Aorta (tissue), 5 donors: ENCODE measurements at places on chromosomes 7 and 10. TPM values are rescaled to one million over a fixed set of nuclear protein-coding genes. Genes with fewer than 3 reads are reported as not detected.
A peak's percentile ranks its signal among the peaks of the same experiment; 100 is the strongest.

The NXPH1 gene
- total RNA-seq = not detected

The PIK3AP1 gene
- total RNA-seq = 23.4 TPM

The RSPH10B2 gene
- total RNA-seq = 0.39 TPM

The PRKCQ gene
- total RNA-seq = 0.45 TPM

The TEX47 gene
- not detected for total RNA-seq

The ADCY1 gene
- total RNA-seq = 5.8 TPM

The BICC1 gene
- total RNA-seq = 46.8 TPM

The FGFBP3 gene
- 1.7 TPM for total RNA-seq

The GSTO2 gene
- 1.7 TPM for total RNA-seq

The ABCC2 gene
- total RNA-seq = 4.5 TPM

GRCh38 chr7:80548840-80549530, 37.1 kb upstream of the GNAT3 start:
- no peaks in the 10 kb centered on the region for H3K27me3 ChIP-seq
- no peak overlapping the region for H3K27ac ChIP-seq
- no peaks in the 10 kb centered on the region for H3K36me3 ChIP-seq
- no peak for DNase-seq

GRCh38 chr10:122329416-122329815, 45.1 kb upstream of the PLEKHA1 start:
- no peak overlapping the region for H3K27ac ChIP-seq
- H3K36me3 ChIP-seq = no peaks in the 10 kb centered on the region
- no peak for DNase-seq
- no peaks in the 10 kb centered on the region for H3K4me1 ChIP-seq
- H3K27me3 ChIP-seq = no peaks in the 10 kb centered on the region

- H3K36me3 ChIP-seq = no peaks in the 10 kb centered on the region
- peak; percentile 77 for DNase-seq
- peak overlapping the region; percentile 89 for H3K4me3 ChIP-seq
These were observed 630 bp downstream of the RSBN1L start for GRCh38 chr7:77696643-77697534.

- H3K27me3 ChIP-seq = no peaks in the 10 kb centered on the region
- no peaks in the 10 kb centered on the region for H3K4me1 ChIP-seq
- no peaks in the 10 kb centered on the region for H3K36me3 ChIP-seq
- no peak overlapping the region for H3K27ac ChIP-seq
- peak; percentile 51 for DNase-seq
- no peak overlapping the region for H3K4me3 ChIP-seq
These were observed 102.6 kb downstream of the DLG5 start for GRCh38 chr10:77823811-77824542.

DNA sequence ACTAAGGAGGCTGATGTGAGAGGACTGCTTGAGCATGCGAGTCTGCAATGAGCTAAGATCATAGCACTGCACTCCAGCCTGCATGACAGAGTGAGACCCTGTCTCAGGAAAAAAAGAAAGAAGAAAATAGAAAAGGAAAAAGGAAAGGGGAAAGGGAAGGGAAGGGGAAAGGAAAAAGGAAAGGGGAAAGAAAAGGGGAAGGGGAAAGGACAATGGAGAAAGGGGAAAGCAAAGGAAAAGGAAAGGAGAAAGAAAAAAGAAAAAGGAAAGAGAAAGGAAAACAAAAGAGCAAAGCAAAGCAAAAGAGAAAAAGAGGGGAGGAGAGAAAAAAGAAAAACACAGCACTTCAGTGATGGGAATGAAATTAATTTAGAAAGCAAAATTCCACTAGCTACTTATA, 179.3 kb downstream of the SRPK2 start:
- no peaks in the 10 kb centered on the region for H3K36me3 ChIP-seq
- no peak overlapping the region for H3K27ac ChIP-seq
- H3K4me3 ChIP-seq = no peak overlapping the region
- DNase-seq = no peak
- H3K27me3 ChIP-seq = no peaks in the 10 kb centered on the region

GRCh38 chr10:123139521-123140163, 3.9 kb downstream of the HMX3 start:
- no peaks in the 10 kb centered on the region for H3K36me3 ChIP-seq
- no peak overlapping the region for H3K4me3 ChIP-seq
- H3K27ac ChIP-seq = no peak overlapping the region
- H3K4me1 ChIP-seq = no peaks in the 10 kb centered on the region
- peaks cover 4% of the 10 kb centered on the region for H3K27me3 ChIP-seq

DNA sequence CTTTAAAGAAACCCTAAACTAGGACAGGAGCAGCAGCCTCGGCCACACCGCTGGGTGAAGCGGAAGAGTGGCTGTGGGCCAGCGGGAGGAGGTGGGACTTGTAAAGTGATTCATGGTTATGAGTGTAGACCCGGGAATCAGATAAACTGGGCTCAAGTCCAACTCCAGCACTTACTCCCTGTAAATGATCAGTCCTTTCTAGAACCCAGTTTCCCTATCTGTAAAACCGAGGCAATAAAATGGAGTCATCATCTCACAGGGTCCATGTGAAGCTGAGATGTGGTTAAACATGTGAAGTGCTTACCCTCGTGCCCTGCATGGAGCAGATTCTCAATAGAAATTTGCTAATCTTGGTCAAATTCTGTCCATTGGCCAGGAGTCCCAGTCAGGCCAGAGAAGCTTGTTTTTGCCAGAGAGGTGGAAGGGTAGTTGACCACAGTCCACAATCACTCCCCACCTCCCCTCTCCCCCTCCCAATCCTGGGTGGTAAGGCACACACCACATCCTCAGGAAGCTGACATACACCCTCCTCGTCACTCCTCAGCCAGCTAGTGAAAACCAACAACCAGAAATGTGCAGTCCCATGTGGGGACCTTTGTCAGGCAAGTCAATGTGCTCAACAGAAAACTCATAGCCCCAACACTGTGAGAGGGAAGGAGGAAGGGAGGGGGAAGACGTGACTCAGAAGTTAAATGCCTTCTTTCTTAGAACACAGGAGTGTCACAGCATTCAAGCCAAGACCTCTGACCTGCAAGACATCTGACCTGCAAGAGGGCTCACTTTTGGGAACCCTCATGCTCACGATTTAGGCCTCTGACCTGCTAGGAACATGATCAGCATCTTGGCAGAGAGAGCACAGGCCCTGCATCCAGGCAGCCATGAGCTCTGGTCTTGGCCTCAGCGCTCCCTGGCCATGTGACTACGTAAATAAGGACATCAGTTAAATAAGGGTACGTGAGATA, 145.1 kb downstream of the PLXNA4 start:
- no peaks in the 10 kb centered on the region for H3K36me3 ChIP-seq
- no peak overlapping the region for H3K4me3 ChIP-seq
- peak; percentile 90 for DNase-seq
- peaks cover 10% of the 10 kb centered on the region for H3K4me1 ChIP-seq
- H3K27ac ChIP-seq = peak overlapping the region; percentile 12

DNA sequence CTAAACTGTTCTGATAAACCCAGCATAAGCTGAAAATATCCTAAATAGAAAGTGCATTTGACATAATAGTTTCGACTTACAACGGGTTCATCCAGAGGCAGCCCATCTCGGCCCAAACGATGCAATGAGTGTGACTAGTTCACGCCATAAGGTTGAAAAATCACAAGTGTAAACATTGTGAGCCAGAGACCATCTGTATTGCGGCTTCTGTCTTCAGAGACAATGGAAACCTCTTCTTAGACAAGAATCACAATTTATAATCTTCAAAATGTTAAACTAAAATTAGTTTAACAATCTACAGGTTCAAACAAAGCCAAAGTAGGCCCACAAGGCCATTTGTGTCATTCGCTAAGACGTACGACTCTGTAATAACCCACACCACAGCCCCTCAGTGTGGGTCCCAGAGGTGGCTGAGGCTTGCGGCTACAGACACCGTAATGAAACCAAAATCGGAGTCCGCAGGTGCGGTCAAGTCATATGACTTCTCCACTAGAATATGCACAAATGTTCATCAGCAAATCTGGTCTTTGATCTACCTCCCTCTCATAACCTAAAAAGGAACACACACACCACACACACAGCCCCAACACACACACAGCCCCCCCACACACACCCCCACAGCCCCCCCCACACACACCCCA, 81.8 kb downstream of the DIP2C start:
- H3K27me3 ChIP-seq = no peaks in the 10 kb centered on the region
- DNase-seq = peak; percentile 13
- no peak overlapping the region for H3K4me3 ChIP-seq
- H3K27ac ChIP-seq = no peak overlapping the region
- H3K4me1 ChIP-seq = no peaks in the 10 kb centered on the region

- H3K4me3 ChIP-seq = no peak overlapping the region
- no peaks in the 10 kb centered on the region for H3K27me3 ChIP-seq
- H3K36me3 ChIP-seq = no peaks in the 10 kb centered on the region
These were observed 3.7 kb upstream of the SPACDR start for GRCh38 chr7:100467638-100468373.

DNA sequence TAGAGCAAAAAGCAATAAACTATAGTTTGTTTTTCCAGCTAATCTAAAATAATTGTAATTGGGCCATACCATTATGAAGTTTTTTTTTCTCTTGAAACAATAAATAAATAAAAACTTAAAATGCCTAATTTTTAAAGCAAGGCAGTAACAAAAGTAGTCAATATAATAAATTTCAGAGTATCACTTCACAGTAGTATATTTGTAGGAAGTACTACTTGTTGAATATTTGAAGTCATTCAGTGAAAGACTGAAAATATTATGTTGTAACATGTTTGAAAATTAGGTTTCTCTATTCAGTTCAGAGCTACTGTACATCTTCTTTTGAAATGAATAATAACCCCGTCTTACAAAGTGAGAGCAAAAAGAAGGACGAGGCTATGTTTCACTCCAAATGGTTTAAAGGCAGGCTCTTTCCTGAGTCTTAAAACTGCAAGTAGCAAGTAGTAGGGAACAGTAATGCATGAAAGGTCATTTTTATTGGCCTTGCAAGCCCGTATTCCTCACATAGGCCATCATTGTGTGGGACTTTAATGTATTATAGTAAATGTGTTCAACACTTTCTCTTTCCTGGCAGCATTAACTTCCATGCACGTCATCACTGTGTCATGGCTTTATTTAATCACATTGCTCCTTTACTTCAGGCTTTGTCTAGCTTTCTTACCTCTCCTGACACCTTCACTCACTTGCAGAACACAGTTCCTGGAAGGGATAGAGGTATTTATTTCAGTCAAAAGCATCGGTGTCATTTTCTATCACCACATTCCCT, 141.4 kb downstream of the VTI1A start:
- H3K4me3 ChIP-seq = no peak overlapping the region
- no peak for DNase-seq
- H3K4me1 ChIP-seq = peaks cover 6% of the 10 kb centered on the region
- H3K36me3 ChIP-seq = no peaks in the 10 kb centered on the region
- no peak overlapping the region for H3K27ac ChIP-seq

DNA sequence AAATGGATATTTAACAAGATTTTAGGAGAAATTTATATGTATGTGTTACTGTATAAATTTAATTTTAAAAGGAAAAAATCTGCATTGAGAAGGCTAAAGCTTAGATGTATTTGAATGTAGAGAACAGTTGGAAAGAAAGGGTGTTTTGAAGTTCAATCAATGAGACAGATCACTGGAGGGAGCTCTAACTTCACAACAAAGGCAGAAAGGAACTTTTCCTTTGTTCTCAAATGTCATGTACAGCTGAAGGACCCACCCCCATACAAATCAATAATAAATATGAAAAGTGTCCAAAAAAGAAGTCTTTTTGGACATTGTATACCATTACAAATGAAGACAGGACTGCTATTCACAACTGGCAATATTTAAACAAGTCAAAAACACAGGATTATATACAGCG, 403.4 kb downstream of the DNAJB9 start:
- no peaks in the 10 kb centered on the region for H3K4me1 ChIP-seq
- no peaks in the 10 kb centered on the region for H3K36me3 ChIP-seq
- no peak overlapping the region for H3K27ac ChIP-seq
- DNase-seq = no peak

DNA sequence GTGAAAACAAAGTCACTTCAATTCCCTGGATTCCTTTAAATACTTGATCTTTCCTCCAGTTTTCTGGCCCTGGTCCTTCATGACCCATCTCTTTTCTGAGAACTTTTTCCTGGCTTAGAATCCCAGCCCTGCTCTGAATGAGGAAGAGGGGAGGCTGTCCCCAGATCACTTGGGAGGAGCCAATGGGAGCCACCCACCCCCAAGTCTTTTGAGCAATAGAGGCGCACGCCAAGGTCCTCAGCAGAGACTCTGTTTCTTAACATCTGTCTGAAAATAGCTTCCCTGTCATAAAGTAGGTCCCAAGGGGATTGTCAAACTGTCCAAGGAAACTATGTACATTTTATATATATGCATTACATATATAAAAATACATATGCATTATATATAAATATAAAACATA, 126.8 kb downstream of the ADRA2A start:
- no peaks in the 10 kb centered on the region for H3K36me3 ChIP-seq
- DNase-seq = no peak
- no peak overlapping the region for H3K27ac ChIP-seq
- no peaks in the 10 kb centered on the region for H3K27me3 ChIP-seq
- no peak overlapping the region for H3K4me3 ChIP-seq

- DNase-seq = no peak
- no peaks in the 10 kb centered on the region for H3K36me3 ChIP-seq
- H3K4me1 ChIP-seq = no peaks in the 10 kb centered on the region
- no peak overlapping the region for H3K27ac ChIP-seq
- H3K4me3 ChIP-seq = no peak overlapping the region
- H3K27me3 ChIP-seq = no peaks in the 10 kb centered on the region
These were observed 530.6 kb downstream of the PHTF2 start for GRCh38 chr7:78329001-78329655.

DNA sequence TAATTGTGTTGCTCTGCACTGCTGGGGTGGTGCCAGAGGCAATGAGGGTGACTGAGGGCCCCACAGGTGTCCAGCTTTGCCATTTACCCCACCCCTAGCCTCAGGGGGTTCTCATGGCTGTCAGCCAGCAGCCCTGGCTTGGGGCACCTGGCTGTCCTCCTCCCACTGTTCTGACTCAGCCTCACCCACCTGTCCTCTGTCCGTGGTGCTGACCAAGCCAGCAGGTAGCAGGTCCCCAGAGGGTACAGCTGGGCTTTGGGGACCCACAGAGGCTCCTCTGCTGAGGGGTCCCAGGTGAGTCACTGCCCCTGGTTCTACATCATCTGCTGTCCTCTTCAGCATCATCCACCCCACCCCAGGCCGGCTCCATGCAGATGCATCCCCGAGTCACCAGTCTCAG, 32.2 kb upstream of the ZNF716 start:
- no peak overlapping the region for H3K4me3 ChIP-seq
- H3K4me1 ChIP-seq = no peaks in the 10 kb centered on the region
- H3K27me3 ChIP-seq = no peaks in the 10 kb centered on the region
- H3K36me3 ChIP-seq = no peaks in the 10 kb centered on the region
- no peak overlapping the region for H3K27ac ChIP-seq
- peak; percentile 68 for DNase-seq
